Naive thymus-derived CD8-positive, alpha-beta T cell (primary cell): ENCODE measurements at places on chromosomes 2 and 18.
A peak's percentile ranks its signal among the peaks of the same experiment; 100 is the strongest.

GRCh38 chr2:173414823-173415322 lies 60.2 kb downstream of the CDCA7 start:
- no peak overlapping the region for H3K27ac ChIP-seq
- no peaks in the 10 kb centered on the region for H3K4me1 ChIP-seq
- H3K36me3 ChIP-seq = no peaks in the 10 kb centered on the region
- no peak for DNase-seq

DNA sequence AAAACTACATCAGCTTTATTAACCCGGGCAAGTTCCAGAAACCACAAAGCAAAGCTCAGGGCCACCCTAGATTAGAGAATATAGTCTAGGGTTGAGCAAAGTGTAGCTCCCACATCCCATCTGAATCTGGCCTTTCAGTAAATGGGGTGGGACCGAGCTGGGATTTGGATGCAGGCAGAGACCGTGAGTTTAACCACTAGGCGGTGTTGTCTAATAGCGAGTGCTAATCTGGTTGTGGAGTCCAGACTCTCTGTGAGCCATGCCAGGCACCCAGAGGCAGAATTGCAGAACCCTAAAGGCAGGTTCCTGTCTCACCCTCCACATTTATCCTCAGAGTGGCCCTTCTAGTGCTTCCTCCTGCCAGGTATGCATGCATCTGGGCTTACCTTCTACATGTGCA lies 435.9 kb downstream of the TSN start:
- peaks cover 3% of the 10 kb centered on the region for H3K27me3 ChIP-seq
- no peaks in the 10 kb centered on the region for H3K36me3 ChIP-seq
- H3K4me3 ChIP-seq = no peak overlapping the region
- DNase-seq = no peak
- H3K27ac ChIP-seq = no peak overlapping the region

DNA sequence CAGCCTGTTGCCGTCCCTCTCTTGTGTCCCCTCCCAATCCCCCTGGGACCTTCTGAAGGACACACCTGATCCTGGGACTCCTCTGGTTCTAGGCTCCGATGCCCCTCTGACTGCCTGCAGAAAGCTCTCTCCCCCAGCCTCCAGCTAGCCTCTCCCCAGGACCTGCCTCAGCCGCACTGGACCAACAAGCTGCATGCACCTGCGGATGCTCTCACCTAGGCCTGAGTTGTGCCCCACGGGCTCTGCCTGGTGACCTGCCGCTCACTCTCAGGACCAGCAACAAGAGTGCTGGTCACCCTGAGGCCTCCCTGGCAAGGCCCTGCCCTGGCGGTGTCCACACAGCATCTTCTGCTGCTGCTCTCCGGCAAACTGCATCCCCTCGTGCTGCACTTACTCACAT lies 63.0 kb downstream of the EIPR1 start:
- peaks cover 18% of the 10 kb centered on the region for H3K4me1 ChIP-seq
- DNase-seq = no peak
- H3K36me3 ChIP-seq = peaks cover 23% of the 10 kb centered on the region
- H3K4me3 ChIP-seq = no peak overlapping the region
- no peak overlapping the region for H3K27ac ChIP-seq

DNA sequence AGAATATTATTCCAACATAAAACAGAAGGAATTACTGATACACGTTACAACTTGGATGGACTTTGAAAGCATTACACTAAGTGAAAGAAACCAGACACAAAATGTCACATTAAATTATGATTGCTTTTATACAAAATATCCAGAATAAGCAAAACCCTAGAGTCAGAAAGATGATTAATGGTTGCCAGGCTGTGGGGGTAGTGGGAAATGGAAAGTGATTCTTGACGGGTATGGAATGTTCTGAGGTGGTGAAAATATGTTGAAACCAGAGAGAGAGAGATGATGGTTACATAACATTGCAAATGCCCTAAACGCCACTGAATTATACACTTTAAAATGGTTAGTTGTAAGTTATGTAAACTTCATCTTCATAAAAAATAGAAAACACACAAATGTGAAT lies 1057.2 kb upstream of the TMEFF2 start:
- no peak overlapping the region for H3K27ac ChIP-seq
- H3K4me3 ChIP-seq = no peak overlapping the region
- H3K27me3 ChIP-seq = no peaks in the 10 kb centered on the region
- no peak for DNase-seq

- no peaks in the 10 kb centered on the region for H3K4me1 ChIP-seq
- H3K4me3 ChIP-seq = no peak overlapping the region
- no peak overlapping the region for H3K27ac ChIP-seq
- H3K36me3 ChIP-seq = no peaks in the 10 kb centered on the region
- peaks cover 11% of the 10 kb centered on the region for H3K27me3 ChIP-seq
Observed at GRCh38 chr18:12391487-12392165, 14.6 kb upstream of the AFG3L2 start.

DNA sequence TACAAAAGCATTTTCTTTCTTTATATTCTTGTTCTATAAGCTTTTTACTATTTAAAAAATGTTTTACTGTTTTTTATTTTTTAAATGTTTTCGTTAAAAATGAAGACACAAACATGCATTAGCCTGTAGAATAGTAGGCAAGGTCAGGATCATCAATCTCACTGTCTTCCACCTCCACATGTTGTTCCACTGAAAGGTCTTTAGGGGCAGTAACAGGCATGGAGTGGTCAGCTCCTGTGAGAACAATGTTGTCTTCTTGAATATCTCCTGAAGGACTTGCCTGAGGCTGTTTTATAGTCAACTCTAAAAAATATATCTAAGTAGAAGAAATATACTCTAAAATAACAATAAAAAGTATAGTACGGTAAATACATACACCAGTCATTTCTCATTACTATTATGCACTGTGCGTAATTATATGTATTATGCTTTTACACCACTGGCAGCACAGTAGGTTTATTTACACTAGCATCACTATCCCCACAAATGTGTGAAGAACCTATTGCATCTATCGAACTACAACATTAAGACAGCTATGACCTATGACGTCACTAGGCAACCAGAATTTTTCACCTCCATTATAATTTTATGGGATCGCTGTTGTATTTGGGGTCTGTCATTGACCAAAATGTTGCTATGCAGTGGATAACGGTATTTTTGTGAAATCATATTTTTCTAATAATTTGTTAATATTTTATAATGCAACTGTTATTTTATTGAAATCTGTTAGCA lies 764.3 kb downstream of the METTL4 start:
- H3K36me3 ChIP-seq = no peaks in the 10 kb centered on the region
- no peak overlapping the region for H3K27ac ChIP-seq
- DNase-seq = no peak
- no peaks in the 10 kb centered on the region for H3K27me3 ChIP-seq

DNA sequence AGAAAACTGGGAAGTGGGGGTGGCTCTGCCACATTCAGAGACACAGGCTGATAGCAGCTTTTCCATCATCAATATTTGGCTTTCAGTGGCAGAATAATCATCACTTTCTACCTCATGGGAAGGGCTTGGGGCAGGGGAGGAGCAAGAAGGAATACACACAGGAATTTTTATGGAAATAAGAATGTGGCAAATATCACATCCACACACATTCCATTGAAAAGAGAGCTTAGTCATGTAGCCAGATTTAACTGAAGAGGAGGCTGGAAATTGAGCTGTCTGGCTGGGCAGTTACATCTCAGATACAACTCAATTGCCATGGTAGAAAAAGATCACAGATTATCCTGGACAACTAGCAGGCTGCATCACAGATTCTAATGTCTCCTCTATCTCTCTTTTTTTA lies 1474.0 kb upstream of the ACVR2A start:
- no peaks in the 10 kb centered on the region for H3K27me3 ChIP-seq

DNA sequence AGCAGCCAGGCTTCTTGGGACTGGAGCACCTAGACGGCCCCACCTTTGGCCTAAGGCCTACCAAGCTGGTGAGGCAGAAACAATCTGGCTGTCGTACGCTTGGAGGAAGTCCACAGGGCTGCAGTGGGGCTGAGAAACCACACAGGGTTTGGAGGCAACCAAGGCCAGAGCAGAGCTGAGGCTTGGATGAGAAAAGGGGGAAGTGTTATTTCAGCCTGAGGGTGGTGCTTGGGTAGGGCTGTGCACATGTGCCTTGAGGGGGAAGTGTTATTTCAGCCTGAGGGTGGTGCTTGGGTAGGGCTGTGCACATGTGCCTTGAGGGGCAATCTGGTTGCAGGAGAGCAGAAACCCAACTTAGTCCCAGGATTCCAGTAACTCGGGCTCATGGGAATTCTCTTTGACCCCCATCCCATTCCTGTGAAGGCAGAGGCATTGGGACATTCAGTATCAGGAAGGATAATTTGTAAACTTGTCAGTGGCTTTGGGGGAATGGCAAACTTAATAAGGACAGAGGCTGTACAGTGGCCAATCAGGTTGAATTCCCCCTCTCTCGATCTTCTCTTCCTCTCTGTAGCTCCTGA lies 971 bp upstream of the FBXO41 start:
- H3K27ac ChIP-seq = no peak overlapping the region
- peak overlapping the region; percentile 60 for H3K4me3 ChIP-seq
- H3K27me3 ChIP-seq = peaks cover 11% of the 10 kb centered on the region
- H3K4me1 ChIP-seq = peaks cover 35% of the 10 kb centered on the region
- no peak for DNase-seq

GRCh38 chr2:10036095-10036884 lies 7.1 kb upstream of the KLF11 start:
- no peaks in the 10 kb centered on the region for H3K27me3 ChIP-seq
- DNase-seq = peak; percentile 23
- H3K4me1 ChIP-seq = peaks cover 2% of the 10 kb centered on the region
- peak overlapping the region; percentile 24 for H3K27ac ChIP-seq
- H3K4me3 ChIP-seq = no peak overlapping the region
- no peaks in the 10 kb centered on the region for H3K36me3 ChIP-seq
